ENCODE measurements at places on chromosomes 3 and 15.

- no peak for DNase-seq
Observed at GRCh38 chr3:19559724-19560442, 374.1 kb downstream of the EFHB start.

- DNase-seq = no peak
Observed at GRCh38 chr3:150407808-150408220, 284 bp upstream of the TSC22D2 start.

GRCh38 chr3:196440041-196440537, 7.9 kb upstream of the UBXN7 start:
- no peak for DNase-seq

- no peak for DNase-seq
Observed at GRCh38 chr3:190269101-190269500, 53.1 kb downstream of the CLDN1 start.

GRCh38 chr3:153437666-153438065, 275.6 kb downstream of the RAP2B start:
- no peak for DNase-seq

- DNase-seq = peak; percentile 76
Observed at GRCh38 chr3:30644615-30645014, 38.2 kb downstream of the TGFBR2 start.

DNA sequence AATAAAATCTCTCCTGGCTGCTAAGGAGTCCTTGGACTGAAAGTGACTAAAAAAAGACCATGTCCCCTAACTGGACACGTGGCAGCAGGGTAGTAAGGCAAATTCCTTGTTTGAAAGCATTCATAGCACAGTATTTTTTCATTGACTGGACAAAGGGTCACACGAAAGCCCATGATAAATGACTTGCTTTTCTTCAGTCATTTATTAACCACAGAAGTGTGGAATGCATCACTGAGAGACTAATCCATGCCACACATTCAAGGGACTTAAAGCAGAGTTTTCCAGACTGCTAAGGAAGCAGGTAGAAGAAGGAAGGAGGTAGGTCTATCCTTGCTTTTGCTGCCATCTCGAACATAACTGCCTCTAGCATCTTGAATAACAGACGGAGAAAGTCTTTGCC, 31.2 kb downstream of the CASR start:
- DNase-seq = no peak

DNA sequence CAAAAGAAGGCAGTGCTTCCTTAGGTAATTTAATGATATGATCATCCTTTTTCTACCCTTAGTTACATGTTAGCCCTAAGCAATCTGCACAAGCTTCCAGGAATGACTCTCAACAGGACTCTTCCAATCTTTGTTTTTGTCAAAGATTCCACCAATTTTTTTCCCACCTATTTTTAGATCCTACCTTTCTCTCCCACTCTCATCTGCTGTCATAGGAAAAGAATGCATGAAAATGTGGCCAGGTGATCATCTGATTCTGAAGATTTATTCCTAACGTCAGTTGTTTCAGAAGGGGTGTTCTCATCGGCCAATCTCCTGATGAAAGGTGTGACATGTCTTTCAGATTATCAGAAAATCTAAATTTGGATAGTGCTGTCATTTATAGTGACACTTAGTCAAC, 7.2 kb downstream of the CCDC54 start:
- DNase-seq = no peak

- DNase-seq = no peak
Observed at GRCh38 chr15:75884041-75884440, 19.6 kb upstream of the FBXO22 start.

GRCh38 chr3:105714453-105714852, 154.4 kb downstream of the CBLB start:
- DNase-seq = no peak

GRCh38 chr3:108189440-108189839, 32.8 kb downstream of the IFT57 start:
- DNase-seq = no peak

DNA sequence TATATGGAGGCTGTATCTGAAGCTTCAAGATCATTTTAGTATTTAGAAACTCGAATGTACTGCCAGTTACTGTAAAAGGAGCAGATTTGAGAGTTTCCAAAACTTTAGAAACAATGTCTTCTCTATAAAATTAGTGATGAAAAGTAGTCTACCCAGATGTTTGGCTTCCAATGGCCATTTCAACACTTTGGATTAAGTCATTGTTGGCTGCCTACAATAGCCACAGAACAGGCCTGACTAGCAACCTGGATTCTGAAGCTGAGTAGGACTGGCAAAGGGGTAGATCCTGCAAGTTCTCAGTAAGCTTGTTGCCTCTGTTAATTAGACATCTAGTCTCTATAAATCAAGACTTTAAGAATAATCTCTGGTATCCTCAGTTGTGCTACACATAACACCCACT, 239.0 kb upstream of the KCNMB2 start:
- no peak for DNase-seq

- DNase-seq = no peak
Observed at GRCh38 chr3:163817015-163817414, 1261.3 kb downstream of the SI start.

- no peak for DNase-seq
Observed at GRCh38 chr15:47872869-47873432, 155.6 kb downstream of the SEMA6D start.

DNA sequence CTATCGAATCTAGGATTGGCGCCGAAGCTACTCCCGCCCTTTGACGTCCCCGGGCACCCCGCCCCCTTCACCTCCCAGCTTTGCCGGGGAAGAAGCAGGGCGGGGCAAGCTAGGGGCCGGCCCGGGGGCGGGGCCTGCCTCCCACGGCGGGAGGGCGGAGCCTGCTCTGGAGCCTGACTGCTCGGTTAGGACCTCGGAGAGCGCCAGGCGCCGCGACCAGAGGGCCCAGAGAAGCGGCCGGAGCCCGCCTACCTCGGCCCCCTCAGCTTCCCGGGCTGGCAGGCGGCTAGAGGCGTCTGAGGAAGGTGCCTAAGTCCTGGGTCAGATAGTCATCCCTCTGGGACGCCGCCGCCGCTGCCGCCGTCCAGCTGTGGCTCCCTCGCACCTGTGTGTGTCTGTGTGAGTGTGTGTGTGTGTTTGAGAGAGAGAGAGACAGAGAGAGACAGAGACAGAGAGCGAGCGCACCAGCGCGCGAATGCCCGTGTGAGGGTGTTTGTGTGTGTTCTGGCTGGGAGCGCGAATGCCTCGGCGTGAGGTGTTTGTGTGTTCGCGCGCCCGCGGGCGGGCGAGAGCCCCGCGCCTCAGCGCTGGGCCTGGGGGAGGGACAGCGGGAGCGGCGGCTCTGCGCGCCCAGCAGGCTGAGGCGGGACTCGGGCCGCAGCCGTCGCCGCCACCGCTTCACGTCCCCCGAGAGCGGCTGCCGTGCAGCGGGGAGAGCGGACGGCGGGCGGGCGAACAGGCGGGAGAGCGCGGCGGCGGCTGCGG, at the start of gene STXBP5L:
Gene STXBP5L (plus strand): TSS at position 176 of the 765 bp plus-strand sequence. CDS start 1,374 bp downstream, outside the sequence.
- peak; percentile 35 for DNase-seq

GRCh38 chr15:98143116-98143515, 182.6 kb downstream of the ARRDC4 start:
- no peak for DNase-seq

DNA sequence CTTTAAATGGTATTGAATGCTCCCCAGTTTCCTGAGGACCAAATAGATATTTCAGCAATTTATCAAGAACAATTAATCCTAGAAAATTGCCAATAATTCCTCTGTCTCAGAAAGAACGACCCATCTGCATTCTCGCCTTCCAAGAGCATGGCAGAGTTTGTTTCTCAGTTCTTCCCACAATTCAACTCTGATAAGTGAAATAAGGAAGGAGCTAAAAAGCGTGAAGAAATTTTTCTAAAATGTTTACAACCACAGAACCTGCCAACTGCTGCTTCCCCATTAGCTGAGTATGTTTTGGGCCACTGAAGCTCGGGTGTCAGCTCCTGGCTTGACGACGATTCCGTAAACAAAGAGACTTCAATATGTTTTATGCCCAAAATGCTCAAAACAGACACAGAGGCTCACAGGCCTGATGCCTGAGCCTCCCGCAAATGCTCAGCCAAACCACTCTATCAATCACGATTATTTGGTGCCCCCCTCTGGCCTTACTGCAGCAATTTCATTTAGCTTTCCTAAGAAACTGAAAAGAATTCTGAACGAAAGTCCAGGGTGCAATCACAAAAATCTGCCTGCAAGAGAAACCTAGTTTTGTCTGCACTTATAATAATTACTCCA, 259.2 kb upstream of the CCDC54 start:
- no peak for DNase-seq

- DNase-seq = no peak
Observed at GRCh38 chr3:126986001-126986400, 3.1 kb downstream of the PLXNA1 start.

- DNase-seq = no peak
Observed at GRCh38 chr3:27644941-27645340, 77.2 kb downstream of the EOMES start.

DNA sequence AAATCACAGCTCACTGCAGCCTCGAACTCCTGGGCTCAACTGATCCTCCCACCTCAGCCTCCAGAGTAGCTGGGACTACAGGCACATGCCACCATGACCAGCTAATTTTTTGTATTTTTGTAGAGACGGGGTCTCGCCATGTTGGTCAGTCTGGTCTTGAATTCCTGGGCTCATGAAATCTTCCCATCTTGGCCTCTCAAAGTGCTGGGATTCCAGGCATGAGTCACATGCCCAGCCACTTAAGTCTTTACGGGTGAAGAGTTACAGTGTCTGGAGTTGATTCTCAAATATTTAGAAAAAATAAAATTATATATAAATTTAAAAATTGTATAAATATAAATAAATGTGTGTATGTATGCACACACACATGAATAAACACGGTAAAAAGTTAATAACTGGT, 14.5 kb upstream of the KBTBD12 start:
- no peak for DNase-seq

- no peak for DNase-seq
Observed at GRCh38 chr15:82231842-82232241, 30.7 kb downstream of the EFL1 start.

DNA sequence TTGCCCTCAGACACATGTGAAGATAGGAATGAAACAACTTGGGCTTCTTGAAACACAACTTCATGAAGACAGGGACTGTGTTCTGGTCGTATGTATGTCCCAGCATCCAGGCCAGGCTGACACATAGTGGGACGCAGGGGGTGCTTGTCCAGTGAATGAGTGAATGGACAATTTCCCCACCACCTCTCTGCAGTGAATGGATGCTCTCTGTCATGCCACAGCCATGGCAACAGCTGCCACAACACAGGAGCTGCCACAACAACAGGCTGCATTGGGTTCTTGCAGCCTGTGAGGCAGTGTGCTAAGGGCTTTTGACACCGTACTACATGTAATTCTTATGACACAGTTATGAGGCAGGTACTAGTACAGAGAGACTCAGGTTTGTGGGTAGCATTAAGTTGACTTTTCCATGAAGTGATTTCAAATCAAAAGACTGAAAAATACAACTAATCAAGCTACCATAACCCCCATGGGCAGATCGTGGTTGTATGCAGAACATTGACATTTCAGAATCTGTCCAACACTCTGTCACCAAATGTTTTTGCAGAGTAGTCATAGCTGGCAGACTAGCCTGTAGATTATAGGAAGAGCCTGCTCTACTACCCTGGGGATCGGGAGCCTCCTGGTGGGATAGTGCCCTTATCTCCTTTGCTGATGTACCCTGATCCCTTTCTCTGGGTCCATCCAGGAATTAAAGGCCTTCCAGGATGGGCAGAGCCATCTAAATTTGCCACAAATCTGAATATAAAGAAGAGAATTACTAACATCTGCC, 40.8 kb downstream of the CLSTN2 start:
- no peak for DNase-seq

DNA sequence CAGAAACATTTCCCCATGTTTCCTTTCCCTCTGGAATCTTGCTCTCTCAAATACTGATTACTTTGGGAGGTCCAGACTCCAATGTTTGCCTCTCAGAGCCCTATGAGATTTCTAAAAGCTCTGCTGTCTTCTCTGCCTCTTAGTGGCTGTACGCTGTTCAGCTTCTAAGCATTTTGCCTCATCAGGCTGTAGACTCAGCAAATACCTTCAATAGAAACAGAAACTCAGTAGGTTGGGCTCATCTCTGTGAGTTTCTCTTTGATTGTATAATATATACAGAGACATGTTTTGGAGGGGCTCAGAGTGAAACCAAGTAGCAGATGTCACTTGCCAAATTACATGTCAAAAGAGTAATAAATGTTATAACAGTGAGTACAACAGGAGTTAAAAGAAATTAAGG, 380.8 kb upstream of the MEIS2 start:
- DNase-seq = no peak

- no peak for DNase-seq
Observed at GRCh38 chr15:79090487-79091203, at the start of gene RASGRF1. Gene RASGRF1, minus strand, starts transcription at chr15:79090780. Its CDS starts 282 bp downstream, at chr15:79090498.

DNA sequence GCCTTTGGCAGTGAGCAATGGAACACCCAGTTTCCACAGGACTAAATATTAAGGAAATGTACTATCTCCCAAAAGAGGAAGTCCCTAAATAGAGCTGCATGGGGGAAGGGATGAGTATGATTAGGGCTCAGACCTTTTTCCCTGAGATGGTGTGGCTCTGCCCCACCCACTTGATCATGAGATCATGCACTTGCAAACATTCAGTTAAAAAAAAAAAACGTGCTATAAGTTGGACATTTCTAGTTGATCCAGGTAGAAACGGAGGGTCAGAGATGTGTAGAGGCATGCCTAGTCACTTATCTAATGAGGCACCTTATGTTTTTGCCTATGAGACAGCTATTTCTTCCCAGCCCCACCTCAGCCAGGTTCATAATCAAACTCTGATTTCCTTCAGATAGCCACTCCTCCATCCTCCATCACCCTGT, 24.5 kb upstream of the SSR3 start:
- no peak for DNase-seq

GRCh38 chr15:77500989-77501388, 80.3 kb downstream of the HMG20A start:
- DNase-seq = no peak

GRCh38 chr3:162628531-162628930, 1131.9 kb downstream of the OTOL1 start:
- no peak for DNase-seq

DNA sequence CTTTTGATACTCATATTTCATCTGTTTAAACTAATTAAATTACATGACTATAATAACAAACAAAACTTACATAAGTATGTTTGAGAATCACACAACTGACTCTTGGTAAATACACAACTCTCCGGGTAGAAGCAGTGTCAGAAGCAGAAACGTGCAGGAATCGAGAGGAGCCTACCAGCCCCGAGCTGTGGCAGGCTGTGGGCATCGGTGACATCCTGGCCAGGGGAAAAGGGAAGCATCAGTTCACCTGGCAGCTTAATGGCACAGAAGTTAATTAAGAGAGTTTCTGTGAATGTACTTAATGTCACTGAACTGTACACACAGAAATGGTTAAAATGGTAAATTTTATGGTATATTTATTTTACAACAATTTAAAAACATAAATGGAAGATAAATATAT, 90.2 kb downstream of the CRTC3 start:
- no peak for DNase-seq

DNA sequence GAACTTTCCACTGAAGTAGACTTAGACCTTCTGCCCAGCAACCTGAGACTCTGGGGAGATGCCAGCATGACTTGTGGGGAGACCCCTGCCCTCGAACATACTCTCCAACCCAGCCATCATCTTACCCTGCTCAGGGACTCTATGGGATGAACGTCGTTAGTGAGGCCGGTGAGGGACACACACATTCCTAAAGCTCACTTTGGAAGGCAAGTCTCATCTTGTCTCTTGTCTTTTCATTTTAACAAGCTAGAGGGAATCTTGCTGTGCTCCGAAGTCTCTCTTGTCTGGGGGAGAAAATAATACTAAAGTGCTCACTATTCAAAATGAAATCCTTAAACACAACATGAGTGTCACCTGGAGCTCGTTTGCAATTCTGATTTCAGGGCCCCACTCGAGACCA, 239.5 kb upstream of the HES1 start:
- DNase-seq = no peak
